ENCODE measurements at places on chromosomes 3 and 15.

DNA sequence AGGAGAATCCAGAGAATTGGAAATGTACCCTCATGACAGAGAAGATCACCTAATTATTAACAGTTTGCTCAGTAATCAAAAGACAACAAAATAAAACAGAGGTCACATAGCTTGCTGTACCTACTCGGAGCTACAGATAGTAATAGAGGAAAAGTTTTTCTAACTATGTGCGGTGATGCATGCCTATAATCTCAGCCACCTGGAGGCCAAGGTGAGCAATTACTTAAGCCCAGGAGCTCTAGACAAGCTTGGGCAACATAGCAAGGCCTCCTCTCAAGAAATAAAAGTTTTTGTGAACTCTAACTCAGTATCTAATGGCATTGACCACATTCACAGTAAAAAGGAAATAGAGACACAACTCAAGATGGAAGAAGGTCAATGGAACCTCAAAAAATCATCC is 243.6 kb downstream of the ATP8B4 start:
- DNase-seq: no peak

DNA sequence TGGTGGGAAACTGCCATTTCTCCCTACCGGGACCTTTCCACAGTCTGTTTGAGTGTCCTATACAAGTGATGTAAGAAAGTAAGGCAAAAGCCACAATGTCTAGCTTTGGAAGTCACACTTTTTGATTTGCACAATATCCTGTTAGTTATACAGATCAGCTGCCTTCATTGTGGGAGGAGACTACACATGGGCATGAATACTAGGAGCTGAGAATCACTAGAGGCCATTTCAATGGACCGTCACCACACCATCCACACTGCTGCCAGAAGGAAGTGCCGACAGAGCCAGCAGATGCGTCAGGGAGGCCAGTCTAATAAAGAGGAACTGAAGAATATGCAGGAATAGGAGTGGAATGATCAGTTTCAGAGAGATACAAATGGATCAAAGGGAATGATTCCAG is 65.8 kb downstream of the SCN11A start:
- no peak for DNase-seq

DNA sequence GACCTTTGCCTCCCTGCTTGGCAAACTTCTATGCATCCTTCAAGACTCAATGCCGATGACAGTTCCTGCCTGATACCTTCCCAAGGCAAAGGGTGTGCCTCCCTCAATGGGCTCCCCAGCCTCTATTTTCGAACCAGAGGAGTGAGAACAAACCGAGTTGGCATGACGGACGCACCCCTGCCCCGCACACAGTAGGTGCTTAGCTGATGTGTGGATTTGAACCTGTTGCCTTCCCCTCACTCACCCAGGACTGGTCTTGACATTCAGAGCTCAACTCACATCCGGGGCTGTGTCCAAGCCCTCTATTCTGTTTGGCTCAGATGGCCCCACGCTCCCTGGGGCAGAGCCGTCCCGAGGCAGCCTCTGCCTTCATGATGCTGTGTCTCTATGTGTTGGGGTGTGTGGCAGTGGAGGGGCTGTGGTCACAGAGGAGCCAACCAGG is 52.2 kb upstream of the SLC6A11 start:
- no peak for DNase-seq

DNA sequence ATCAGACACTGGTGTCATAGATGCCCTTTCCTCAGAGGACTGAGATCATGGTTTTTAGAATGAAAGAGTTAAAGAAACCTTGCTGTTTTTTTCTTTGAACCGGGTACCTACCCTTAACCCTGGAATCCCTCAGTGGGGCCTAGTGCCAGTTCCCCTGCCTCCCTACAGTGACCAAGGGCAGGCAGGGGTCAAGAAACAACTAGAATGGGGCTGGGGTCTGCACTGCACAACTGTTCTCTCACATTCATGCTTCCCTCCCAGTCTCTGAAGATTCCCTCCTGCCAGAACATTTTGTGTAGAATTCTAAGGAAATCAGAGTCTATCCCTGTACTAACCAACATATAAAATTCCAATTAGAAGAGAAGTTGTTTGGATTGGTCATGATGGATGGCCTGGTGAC is 47.9 kb downstream of the TGFBR2 start:
- DNase-seq: no peak

GRCh38 chr3:172717493-172718088 is 6.7 kb upstream of the NCEH1 start:
- no peak for DNase-seq

DNA sequence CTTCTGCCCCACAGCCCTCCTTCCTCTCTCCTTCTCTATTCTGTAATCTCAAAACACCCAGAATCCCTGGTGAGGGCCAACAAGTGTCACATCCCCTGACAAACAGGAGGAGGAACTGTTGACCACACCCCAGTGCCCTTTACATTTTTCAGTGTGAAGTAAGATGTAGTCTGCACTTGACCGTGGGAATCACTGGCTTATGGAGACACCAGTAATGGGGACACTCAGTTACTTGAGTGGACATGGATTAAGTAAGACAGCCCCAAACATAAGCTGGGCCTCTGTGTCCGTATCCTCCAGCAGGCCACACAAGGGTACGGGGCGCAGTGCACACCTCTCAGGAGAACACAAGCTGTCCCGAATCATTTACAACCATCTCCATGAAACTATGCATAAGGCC is 28.4 kb upstream of the LIMD1 start:
- DNase-seq: no peak

GRCh38 chr3:123799544-123800361 is 84.4 kb downstream of the MYLK start:
- no peak for DNase-seq

GRCh38 chr3:134704133-134704532 is 53.3 kb upstream of the KY start:
- no peak for DNase-seq

GRCh38 chr3:189013224-189013888 is 158.4 kb upstream of the TPRG1 start:
- DNase-seq: no peak

Data from activated effector memory CD4-positive, alpha-beta T cell treated with Interleukin-2 at 50 U/mL for 16 hours (primary cell).